ENCODE measurements at places on chromosomes 3 and 15. TPM values are rescaled to one million over a fixed set of nuclear protein-coding genes. Genes with fewer than 3 reads are reported as not detected.
A peak's percentile ranks its signal among the peaks of the same experiment; 100 is the strongest.

DNA sequence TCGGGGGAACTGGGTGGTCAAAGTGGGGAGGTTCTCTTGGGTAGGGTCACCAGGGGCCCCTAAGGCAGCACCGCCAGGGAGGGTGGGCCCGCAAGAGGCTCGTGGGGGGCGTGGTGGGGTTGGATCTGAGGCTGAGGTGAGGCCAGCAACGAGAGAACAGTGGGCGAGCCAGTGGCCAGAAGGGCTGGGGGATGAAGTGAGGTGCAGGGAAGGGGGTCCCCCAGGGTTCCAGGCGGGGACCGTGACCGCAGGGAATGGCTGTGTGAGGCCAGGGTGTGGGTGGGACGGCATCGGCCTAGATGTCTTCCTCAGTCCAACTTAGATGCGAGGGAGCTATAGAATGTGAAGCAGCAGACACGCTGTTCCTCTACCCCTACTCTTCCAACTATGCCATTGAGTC lies 78.2 kb downstream of the SNRK start:
- no peaks in the 10 kb centered on the region for H3K4me1 ChIP-seq
- no peak overlapping the region for H3K4me3 ChIP-seq
- no peaks in the 10 kb centered on the region for H3K36me3 ChIP-seq

DNA sequence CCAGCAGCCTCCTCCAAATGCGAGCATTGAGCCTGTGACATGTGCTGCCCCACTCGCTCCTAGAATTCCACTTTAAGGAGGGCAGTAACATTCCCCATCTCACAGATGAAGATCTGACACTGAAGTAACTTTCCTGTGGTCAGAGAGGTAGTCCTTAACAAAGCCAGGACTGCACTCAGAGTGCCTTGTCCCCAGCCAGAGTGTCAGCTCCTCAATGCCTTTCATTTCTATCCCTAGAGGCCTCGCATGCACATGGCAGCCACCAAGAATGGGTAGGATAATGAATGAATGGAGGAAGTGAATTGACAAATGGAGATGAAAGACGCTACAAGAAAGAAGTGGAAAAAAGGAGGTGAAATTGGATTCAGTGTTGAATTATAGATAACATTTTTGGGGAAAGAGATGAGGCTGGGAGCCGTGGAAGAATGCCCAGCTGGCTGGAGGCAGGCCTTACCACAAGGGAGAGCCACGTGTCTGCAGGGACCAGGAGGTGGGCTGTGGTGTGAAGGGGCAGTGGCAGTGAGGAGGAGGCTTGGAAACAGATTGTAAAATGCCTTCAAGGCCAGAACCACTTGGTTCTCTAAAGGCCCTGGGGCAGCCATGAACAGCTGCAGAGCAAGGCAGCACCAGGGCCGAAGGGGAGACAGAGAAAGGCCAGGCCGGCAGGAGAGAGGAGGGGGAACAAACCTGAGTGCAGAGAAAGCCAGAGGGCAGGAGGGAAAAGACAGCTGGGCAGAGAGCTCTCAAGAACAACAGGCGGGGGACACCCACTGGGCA lies 10.4 kb downstream of the CFAP92 start:
- H3K27ac ChIP-seq, result no peak overlapping the region
- no peak overlapping the region for H3K4me3 ChIP-seq
- H3K27me3 ChIP-seq, result peaks cover 2% of the 10 kb centered on the region

DNA sequence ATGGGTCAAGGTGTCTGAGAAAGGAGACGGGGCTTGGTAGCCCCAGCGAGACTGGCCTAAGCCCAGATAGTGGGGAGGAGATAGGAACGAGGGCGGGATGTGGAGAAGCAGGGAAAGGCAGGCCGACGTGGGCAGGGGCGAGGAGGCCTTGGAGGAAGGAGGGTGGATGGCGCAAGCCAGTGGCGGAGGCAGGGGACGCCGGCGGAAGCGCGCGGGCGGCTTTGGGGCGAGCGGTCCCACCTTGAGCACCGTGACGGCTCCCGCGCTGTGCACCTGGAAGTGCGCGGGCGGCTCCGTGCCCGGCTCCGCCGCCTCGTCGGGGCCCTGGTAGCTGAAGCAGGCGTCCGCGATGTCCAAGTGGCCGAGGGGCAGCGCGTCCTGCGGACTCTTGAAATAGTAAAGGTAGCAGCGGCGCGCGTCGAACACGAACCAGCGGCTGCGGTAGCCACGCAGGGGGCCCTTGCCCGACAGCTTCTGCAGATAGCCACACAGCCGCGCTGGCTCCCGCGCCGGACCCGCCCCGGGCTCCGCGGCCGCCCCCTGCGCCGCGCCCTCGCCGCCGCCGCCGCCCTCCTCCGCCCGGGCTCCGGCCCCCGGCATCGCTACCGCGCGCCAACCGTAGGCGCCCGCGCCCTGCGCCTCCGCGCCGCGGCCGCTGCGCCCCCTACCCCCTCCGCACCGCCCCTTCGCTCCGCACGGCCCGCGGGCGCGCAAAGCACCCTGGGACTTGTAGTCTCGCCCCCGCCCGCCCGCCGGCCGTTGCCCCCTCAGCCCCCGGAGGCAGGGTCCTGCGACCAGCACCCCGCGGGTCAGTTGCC lies at the start of gene TBC1D2B:
Gene TBC1D2B, minus strand, starts transcription at position 659 of the 818 bp plus-strand sequence. Its CDS starts 59 bp downstream, at position 600.
- H3K36me3 ChIP-seq, result peaks cover 3% of the 10 kb centered on the region
- H3K4me3 ChIP-seq, result peak within 1 kb of the TSS; percentile 92
- peaks cover 27% of the 10 kb centered on the region for H3K4me1 ChIP-seq
- peak; percentile 68 for DNase-seq
- H3K27me3 ChIP-seq, result no peaks in the 10 kb centered on the region

DNA sequence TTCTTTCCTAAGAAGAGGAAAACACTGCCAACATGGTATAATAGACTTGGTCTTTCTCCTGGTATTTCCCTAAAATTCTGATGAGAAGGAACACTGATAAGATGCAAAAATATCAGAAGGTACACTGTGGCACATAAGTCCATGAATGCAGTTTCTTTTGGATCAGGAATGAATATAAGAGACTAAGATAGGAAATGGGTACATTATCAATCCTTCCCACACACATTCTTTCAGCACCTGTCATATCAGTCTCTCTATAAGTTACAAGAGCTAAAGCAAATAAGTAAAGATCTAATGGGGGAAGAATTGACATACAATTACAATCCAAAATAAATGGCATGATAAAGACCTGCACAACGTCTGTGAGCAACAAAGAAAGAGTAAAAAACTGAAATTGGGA lies 1101.0 kb downstream of the ROBO2 start:
- no peaks in the 10 kb centered on the region for H3K27me3 ChIP-seq
- no peak overlapping the region for H3K4me3 ChIP-seq

Gene LEKR1
- 2.9 TPM for total RNA-seq

- no peaks in the 10 kb centered on the region for H3K27me3 ChIP-seq
- no peak overlapping the region for H3K4me3 ChIP-seq
- H3K27ac ChIP-seq, result no peak overlapping the region
- peaks cover 18% of the 10 kb centered on the region for H3K4me1 ChIP-seq
Observed at GRCh38 chr15:99368743-99369142, 117.5 kb downstream of the LRRC28 start.

Gene TSEN2
- total RNA-seq, result 15.9 TPM

GRCh38 chr15:55654561-55655031 lies 66.5 kb upstream of the PYGO1 start:
- no peaks in the 10 kb centered on the region for H3K4me1 ChIP-seq
- H3K27me3 ChIP-seq, result no peaks in the 10 kb centered on the region
- H3K4me3 ChIP-seq, result no peak overlapping the region
- no peaks in the 10 kb centered on the region for H3K36me3 ChIP-seq

DNA sequence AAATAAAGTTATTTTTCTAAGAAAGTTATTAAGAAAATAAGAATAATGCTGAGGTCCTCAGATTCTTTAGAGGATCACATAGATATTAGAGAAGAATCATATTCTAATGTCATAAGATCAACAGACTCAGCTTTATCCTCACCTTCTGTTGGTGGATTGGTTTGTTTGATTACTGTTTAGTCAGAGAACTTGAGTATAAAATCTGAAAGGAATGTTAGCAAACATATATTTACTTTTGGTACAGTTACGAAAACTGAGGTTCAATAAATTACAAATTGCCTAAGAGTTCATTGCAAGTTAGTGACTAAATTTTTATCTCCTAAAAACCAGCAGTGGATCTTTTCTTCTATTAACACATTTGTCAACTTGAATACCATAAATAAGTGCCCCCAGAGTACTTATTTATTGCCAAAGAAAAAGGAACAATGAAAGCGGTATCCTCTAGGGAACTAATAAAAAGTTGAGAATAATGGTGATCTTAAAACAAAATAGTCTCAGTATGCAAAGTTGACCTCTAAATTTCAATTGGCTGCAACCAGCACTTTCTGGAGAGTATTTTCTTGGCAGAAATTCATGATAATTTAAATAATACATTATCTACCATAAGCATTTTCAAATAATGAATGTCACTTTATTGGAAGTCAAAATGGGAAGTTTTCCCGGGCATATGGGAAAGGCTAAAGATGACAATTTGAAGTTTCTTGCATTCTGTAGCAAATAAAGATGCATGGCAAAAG lies 296.8 kb downstream of the OTOL1 start:
- no peak overlapping the region for H3K4me3 ChIP-seq
- H3K36me3 ChIP-seq, result no peaks in the 10 kb centered on the region
- no peaks in the 10 kb centered on the region for H3K27me3 ChIP-seq
- no peaks in the 10 kb centered on the region for H3K4me1 ChIP-seq
- H3K27ac ChIP-seq, result no peak overlapping the region
- no peak for DNase-seq

Gene SSUH2
- 0.39 TPM for total RNA-seq

- H3K36me3 ChIP-seq, result no peaks in the 10 kb centered on the region
- no peak for DNase-seq
- H3K4me3 ChIP-seq, result no peak overlapping the region
- H3K4me1 ChIP-seq, result no peaks in the 10 kb centered on the region
Observed at GRCh38 chr15:59906046-59906445, 98.1 kb upstream of the FOXB1 start.

Gene SH2D7
- not detected for total RNA-seq

DNA sequence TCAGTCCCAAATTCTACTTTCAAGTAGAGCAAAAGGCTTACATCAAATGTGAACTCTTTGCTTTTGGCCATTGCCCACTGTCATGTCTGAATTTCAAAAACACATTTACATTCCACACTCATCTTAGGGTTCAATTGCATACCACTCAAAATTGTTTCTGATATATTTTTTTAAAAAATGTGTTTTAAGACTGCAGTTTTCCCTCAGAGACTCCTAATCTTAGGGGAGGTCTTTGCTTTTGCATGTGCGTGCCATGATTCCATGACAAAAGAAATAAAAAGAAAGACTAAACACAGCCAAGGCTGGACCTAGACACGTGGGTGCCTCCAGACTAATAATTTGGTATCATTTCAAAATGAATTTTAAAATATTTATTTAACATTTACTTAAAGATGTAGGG lies 396.8 kb upstream of the RASGRP1 start:
- H3K27me3 ChIP-seq, result no peaks in the 10 kb centered on the region
- no peak for DNase-seq
- H3K27ac ChIP-seq, result no peak overlapping the region
- H3K4me1 ChIP-seq, result no peaks in the 10 kb centered on the region
- H3K36me3 ChIP-seq, result no peaks in the 10 kb centered on the region
- H3K4me3 ChIP-seq, result no peak overlapping the region

DNA sequence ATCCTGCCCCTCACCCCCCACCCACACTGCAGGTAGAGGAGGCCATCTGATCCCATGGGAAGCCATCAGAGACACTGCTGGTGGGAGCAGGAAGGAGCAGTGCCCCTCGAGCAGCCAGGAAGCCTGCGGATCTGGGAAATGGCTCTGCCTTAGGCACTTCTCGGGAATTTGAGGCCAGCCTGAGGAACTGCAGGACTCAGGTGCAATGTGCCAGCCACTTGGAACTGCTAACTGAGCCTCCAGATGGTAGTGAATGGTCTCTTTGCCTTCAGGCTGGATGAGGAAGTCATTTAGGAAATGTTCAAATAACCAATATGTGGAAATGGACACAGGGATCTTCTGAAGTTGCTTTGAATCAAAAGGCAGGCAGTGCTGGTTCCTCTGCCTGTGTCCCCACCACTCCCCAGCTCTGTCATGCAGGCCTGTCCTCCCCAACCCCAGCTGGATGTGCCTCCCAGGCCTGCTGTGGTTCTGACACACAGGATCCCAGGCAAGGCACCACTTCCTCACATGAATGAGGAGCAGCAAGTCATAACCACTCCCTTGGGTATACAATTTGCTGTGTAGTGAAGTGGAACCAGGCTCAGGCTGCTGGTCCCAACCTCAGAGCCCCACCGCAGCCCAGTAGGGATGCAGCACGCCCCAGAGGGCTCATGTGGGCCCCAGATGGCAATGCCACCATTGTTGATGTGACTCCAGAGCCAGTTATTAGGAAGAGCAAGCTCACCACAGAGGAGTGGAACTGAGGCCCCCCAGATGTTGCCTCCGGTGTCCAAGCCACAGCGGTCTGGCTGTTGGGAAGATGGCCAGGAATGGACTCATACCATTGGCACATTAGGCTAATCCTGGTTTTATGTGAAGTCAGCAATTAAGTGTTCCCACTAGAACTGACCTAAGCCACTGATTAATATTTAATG lies 46.5 kb upstream of the LIMD1 start:
- H3K27me3 ChIP-seq, result no peaks in the 10 kb centered on the region
- H3K27ac ChIP-seq, result no peak overlapping the region
- H3K36me3 ChIP-seq, result peaks cover 13% of the 10 kb centered on the region
- no peak overlapping the region for H3K4me3 ChIP-seq
- H3K4me1 ChIP-seq, result peaks cover 17% of the 10 kb centered on the region
- no peak for DNase-seq

DNA sequence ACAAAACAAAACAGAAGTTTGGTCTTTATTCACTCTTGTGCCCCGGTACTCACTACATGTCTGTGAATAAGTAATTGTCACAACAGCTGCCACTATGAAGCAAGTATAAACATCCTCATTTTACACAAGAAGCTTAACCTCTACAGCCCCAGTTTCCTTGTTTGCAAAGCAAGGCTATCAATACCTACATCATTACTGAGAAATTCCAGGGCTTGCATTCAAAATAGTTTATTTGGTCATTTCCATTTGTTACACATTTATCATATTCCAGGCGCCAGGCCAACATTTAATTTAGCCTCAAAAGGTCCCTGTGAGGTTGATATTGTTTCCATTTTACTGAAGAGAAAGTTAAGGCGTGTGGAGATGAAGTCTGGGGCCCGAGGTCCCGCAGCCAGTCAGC lies 161.4 kb upstream of the LRTM1 start:
- DNase-seq, result no peak
- no peaks in the 10 kb centered on the region for H3K36me3 ChIP-seq
- H3K4me1 ChIP-seq, result no peaks in the 10 kb centered on the region
- H3K27ac ChIP-seq, result no peak overlapping the region

DNA sequence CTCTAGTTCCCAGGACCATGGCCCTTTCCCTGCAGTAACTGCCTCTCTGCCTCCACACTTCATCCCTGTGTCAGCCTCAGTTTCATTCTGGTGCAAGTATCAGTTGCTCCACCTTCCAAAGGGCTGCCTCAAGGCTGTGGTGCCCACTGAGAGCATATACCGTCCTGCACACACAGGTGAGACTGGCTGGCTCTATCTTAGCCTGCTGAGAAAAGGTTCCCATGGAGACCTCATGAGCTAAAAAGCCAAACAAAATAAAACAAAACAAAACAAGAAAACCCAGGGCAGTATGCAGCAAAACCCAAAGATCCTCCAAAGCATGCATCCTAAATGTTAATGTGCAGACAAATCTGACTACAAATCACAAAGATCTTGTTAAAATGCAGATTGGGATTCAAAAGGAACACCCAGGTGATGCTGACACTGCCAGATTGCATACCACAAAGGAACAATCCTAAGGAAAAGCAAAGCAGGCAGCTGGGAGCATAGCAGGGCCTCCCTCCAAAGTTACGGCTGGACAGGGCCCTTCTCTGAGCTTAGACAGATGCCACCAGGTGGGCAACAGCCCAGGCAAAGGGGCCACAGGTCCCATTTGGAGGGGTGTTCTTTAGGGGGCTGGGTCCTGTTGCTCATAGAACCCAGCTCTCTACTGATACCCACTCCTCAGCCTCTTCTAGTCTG lies 76.3 kb upstream of the SLCO2A1 start:
- peaks cover 3% of the 10 kb centered on the region for H3K27me3 ChIP-seq
- no peak overlapping the region for H3K27ac ChIP-seq
- H3K4me3 ChIP-seq, result no peak overlapping the region
- no peaks in the 10 kb centered on the region for H3K36me3 ChIP-seq
- DNase-seq, result no peak
